H9 (cell line): ENCODE measurements at places on chromosomes 12 and 14. TPM values are rescaled to one million over a fixed set of nuclear protein-coding genes. Genes with fewer than 3 reads are reported as not detected.

FBRSL1 gene
- total RNA-seq: 90.8 and 92.3 TPM in 2 replicates

FAM90A1 gene
- total RNA-seq: 0.09 and 0.15 TPM in 2 replicates

PKP2 gene
- total RNA-seq: 18.2 and 18.4 TPM in 2 replicates

DDHD1 gene
- 12.8 and 15.7 TPM in 2 replicates for total RNA-seq

LRRC43 gene
- 0.46 and 0.53 TPM in 2 replicates for total RNA-seq

C1QL4 gene
- total RNA-seq: 1.2 and 1.9 TPM in 2 replicates

AKAP6 gene
- total RNA-seq: 1.1 and 1.3 TPM in 2 replicates

CCDC38 gene
- not detected in 2 replicates for total RNA-seq

DNA sequence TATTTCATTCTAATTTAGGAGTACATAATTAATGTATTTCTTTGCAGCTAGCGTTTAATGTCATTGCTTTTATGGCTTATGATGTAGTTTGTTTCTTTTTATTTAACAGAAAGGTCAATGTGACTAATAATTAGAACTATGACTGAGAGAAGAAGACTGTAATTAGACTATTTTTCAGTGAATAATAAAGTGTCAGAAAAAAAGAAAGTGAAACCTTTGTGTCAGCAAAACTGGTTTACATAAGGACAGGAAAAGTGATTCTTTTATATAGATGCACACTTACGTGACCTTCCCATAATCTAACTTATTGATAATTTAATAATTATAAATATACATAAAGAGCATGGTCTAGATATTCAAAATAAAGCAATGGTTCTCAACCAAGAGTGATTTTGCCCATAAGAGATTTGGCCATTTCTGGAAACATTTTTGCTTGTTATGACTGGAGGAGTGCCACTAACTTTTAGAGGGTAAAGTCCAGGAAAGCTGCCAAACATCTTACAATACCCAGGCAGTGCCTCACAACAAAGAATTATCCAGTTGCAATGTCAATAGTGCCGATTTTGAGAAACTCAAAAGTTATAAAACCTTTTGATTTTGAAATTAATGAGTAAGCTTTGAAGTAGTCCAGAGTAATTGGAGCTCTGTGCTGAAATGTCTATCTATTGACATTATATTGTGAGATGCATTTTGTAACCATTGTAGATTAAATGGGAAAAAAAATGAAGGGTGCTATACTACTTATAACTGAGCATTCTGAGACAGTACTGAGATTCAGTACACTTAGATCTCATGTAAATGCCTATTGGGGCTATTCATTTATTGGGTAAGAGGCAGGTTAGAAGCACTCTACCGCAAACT, 227.1 kb downstream of the C12orf50 start:
- DNase-seq: no peak

- no peak for DNase-seq
Measured at GRCh38 chr12:69916544-69917235, 91.7 kb downstream of the MYRFL start.

DNA sequence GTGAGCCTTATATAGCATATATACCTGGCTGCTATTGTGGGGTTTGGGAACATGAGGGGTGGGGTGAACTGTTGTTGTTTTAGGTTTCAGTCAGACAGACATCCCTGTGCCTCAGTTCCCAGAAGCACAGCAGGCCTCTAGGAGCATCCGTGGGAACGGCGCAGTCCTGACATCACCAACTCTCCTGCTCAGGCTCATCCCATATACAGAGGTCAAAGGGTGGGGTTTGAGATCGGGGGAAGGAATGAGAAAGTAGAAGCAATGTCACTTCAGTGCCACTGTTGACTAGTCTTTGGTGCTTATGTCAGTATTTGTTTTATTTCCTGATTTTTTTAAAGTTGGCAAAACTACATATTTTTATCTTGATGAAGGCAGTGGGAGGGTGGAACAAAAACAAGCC, 43.1 kb upstream of the A2ML1 start:
- DNase-seq: peak; percentile 26

DNA sequence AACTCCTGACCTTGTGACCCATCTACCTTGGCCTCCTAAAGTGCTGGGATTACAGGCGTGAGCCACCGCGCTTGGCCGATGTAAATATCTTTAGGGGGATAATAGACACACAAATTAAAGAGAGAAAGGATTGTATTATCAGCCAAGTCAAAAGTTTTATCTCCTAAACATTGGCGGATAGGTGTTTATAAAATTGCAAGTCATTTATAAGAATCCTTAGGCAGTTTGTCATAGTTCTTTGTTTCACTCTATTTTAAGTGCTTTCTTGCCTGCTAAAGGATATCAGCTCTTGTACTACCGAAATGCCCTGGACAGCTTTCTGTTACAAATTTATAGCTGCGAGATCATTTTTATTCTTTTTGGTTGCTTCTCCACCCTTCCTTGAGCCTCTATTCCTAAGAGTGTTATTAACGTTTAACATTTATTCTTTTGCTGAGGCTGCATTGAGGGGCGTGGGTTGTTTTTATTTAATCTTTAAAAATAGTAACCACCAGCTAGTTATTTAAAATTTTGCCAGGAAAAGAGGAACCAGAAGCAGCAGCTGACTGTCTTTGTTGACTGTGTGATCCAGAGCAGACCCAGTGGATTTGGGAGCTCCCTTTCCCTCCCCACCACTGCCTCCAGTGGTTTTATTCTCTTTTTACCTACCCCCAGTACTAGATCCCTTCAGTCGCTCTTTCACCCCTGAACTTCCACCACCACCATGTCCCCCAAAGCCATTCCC, 106.4 kb downstream of the DIP2B start:
- DNase-seq: no peak

GRCh38 chr14:95504135-95505029, 12.1 kb downstream of the SYNE3 start:
- no peak for DNase-seq

DNA sequence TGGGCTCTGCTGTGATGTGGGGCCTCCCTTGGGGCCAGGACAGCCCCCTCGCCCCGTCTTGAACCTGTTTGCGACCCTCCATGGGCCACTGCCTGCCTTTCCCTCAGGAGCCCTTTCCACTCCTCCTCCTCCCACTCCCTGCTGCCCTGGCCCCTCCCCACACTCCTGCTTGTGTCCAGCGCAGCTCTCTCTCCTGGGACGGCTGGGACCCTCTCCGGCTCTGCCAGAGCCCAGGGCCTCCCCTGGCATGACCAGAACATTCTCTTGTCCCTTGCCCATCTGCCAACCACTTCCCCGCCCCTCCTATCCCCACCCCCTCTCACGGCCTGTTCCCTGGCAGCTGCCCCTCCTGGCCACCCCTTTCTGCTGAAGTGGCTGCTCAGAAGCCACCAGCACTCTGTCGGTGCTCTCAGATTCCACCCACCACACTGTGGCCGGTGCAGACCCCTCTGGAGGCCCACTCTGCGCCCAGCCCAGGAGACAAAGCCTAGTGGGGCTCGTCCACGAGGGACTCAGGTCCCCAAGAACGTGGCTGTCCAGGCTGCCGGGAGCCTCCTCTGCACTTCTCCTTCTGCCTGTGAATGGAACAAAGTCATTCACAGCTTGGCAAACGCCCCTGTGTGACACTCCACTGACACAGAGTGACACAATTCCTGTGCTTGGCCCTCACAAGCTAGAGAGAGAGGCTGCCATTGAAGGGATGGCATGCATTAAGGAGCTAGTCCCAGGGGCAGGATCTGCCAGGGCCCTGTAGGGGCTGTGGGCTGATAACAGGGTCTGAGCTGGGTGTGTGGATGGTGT, 1.4 kb downstream of the ASPG start:
- DNase-seq: peak; percentile 28

DNA sequence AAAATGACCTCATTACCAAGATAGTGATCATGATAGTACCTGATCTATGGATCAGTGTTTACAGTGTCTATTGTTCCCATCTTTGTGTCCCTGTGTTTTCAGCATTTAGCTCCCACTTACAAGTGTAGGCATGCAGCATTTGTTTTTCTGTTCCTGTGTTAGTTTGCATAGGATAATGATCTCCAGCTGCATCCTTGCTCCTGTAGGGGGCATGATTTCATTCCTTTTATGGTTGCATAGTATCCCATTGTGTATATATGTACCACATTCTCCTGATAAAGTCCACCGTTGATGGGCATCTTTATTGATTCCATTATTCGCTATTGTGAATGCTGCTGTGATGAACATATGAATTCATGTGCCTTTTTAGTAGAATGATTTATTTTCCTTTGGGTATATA, 215.4 kb upstream of the NAV3 start:
- peak; percentile 35 for DNase-seq

- DNase-seq: no peak
Measured at GRCh38 chr14:93978735-93979134, 2.4 kb upstream of the ASB2 start.

GRCh38 chr14:23375527-23376251, 1.2 kb upstream of the CMTM5 start:
- DNase-seq: no peak

- DNase-seq: no peak
Measured at GRCh38 chr14:32623300-32624093, 294.4 kb downstream of the AKAP6 start.

DNA sequence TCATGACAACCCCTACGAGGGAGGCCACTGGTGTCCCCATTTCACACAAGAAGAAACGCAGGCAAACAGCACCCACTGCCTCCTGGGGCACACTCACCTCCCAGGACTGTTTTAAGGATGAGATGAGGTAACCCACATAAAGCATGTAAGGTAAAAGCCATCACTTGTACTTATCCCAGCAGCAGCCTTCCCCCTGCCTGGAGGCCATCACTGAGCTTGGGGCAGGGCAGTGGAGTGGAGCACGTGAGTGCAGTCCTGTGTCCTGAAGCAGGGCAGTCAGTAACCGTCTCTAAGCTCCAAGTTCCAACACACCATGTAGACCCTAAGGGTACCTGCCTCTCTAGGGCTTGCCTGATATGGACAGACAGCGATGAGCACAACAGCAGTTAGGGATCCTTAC, 1.7 kb downstream of the POLE start:
- no peak for DNase-seq

DNA sequence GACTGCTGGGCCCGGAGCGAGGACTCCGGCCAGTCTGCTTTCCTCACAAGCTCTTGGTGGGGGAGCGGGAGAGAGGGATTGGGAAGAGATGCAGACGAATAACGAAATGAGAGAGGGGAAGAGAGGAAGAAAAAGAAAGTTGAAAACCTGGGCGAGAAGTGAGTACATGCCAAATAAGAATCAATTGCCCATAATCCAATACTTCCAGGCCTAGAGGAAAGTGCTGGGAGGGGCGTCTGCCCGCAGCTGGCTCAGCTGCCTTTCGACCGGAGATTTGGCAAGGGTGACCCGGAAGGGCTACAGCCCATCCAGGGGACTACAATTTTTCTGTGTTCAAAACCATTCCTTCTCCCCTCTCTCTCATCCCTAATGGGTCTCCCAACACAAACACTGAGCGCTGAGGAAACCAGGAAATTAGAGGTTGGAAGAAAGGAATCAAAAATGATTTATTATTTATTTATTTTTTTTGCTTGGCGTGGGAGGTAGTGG, 4.9 kb downstream of the NKX2-1 start:
- DNase-seq: peak; percentile 68

DNA sequence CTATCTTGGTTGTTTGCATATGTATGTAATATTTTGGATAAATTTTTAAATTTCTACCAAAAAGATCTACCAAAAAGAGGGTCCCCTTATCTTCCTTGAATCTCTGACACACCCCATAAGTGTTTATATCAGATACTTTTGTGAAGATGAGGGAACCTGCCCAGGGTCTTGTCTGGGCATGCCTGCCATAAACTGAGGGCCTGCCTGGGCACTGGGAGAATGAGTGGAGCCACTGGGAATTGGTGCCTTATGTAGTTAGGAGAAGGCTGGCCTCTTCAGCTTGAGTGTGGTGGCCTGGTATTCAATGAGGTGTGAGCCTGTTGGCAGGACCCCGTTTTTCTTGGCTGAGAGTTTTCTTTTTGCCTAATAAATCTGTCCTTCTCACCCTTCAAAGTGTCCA, 46.5 kb downstream of the OR9K2 start:
- no peak for DNase-seq
